ENCODE measurements at places on chromosomes 13 and 19. TPM values are rescaled to one million over a fixed set of nuclear protein-coding genes. Genes with fewer than 3 reads are reported as not detected.

DNA sequence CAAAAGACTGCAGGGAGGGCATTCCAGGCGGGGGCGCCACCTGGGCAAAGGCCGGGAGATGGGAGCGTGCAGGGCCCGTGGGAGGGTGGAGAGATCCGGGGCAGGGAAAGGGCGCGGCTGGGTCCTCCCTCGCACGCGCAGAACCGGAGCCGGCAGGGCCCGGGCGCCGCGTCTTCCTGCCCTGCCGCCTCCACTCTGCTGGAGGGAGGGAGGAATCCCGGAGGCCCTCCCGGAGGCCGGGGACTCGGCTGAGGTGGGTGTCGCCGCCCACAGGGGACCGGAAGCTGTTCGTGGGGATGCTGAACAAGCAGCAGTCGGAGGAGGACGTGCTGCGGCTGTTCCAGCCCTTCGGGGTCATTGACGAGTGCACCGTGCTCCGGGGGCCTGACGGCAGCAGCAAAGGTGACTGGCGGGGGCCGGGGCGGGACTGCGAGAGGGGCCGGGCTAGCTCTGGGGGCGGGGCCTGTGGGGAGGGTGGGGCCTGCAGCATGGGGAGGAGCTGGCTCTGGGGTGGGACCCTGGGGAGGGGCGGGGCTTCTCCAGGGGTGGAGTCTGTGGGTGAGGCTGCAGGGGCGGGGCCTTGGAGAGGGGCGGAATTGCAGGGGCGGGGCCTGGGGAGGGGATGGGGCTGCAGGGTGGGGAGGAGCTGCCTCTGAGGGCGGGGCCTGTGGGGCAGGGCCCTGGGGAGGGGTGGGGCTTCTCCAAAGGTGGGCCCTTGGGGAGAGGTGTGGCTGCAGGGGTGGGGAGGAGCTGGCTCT is 51.3 kb downstream of the CELF5 start:
- H3K27me3 ChIP-seq, result peaks cover 17% of the 10 kb centered on the region
- peak overlapping the region; percentile 81 for H3K4me3 ChIP-seq

- no peaks in the 10 kb centered on the region for H3K27me3 ChIP-seq
- H3K4me1 ChIP-seq, result peaks cover 37% of the 10 kb centered on the region
- peaks cover 18% of the 10 kb centered on the region for H3K36me3 ChIP-seq
- peak overlapping the region; percentile 86 for H3K4me3 ChIP-seq
- H3K27ac ChIP-seq, result peak overlapping the region; percentile 43
These were observed 680 bp downstream of the LIG4 start for GRCh38 chr13:108214441-108215271.

- no peaks in the 10 kb centered on the region for H3K36me3 ChIP-seq
- H3K4me1 ChIP-seq, result no peaks in the 10 kb centered on the region
- DNase-seq, result no peak
- no peak overlapping the region for H3K4me3 ChIP-seq
These were observed 134.7 kb upstream of the SLITRK5 start for GRCh38 chr13:87536499-87536898.

GRCh38 chr13:79778741-79779460 is 297.9 kb downstream of the NDFIP2 start:
- H3K27ac ChIP-seq, result no peak overlapping the region
- no peaks in the 10 kb centered on the region for H3K4me1 ChIP-seq
- no peak overlapping the region for H3K4me3 ChIP-seq
- H3K27me3 ChIP-seq, result no peaks in the 10 kb centered on the region

GRCh38 chr13:71067165-71067815 is 799.7 kb downstream of the DACH1 start:
- H3K4me1 ChIP-seq, result no peaks in the 10 kb centered on the region
- H3K4me3 ChIP-seq, result no peak overlapping the region
- H3K27ac ChIP-seq, result no peak overlapping the region
- no peak for DNase-seq

DNA sequence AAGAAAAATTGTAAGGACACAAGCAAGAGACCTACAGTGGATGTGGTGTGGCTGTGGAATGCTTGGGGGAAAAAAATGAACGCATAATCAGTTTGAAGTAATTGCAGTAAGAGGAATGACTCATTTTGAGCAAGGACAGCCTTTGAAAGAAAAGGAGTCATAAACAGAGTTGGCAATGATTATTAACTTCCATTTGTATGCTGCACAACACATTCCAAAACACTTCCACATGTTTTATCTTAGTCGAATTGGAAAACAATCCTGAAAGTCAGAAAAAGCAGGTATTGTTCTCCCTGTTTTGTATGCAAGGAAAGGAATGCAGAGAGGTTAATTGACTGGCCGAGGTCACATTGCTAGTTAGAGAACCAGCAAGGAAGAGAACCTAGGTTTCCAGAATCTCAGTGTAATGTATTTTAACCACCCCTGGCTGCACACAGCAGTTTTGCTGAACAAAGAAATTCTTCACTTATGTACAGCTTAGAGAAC is 630.0 kb upstream of the MIR17HG start:
- no peak for DNase-seq
- no peaks in the 10 kb centered on the region for H3K4me1 ChIP-seq
- H3K4me3 ChIP-seq, result no peak overlapping the region
- H3K27ac ChIP-seq, result no peak overlapping the region

DNA sequence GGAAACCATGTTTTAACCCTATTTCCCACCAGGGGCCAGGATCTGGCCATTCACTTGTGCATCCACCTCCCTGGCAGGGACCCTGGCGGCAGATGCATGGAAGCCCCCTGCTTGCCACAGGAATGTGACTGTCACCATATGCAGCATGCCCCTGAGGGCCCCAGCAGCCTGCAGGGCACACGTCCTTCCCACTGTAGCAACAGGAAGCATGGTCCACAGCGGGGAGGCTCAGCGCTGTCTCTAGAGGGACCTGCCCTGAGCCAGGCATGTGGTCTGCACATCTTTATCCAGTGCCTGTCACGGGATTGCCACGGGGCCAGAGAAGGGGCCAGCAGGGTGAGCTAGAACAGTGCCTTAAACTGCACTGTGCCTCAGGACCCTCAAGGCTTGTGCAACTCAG is 34.9 kb upstream of the MCF2L start:
- no peak overlapping the region for H3K27ac ChIP-seq
- peaks cover 24% of the 10 kb centered on the region for H3K27me3 ChIP-seq
- H3K4me1 ChIP-seq, result peaks cover 4% of the 10 kb centered on the region

DNA sequence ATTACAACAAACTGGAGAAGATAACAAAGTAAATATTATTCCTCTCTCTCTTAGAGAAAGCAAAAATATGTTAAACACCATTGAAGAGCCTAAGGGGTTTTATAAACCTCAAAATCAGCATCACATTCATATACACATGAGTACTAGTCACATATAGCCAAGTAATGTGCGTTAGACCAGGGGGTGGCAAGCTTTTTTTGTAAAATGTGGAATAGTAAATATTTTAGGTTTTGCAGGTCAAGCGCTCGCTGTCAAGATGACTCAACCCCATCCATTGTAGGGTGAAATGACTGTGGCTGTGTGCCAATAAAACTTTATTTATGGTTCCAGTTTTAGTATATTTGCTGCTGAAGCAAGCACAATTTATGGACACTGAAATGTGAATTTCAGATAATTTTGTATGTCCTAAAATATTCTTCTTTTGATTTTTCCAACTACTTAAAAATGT is 21.7 kb downstream of the RFX2 start:
- no peaks in the 10 kb centered on the region for H3K27me3 ChIP-seq
- H3K4me3 ChIP-seq, result peak overlapping the region; percentile 45
- H3K36me3 ChIP-seq, result no peaks in the 10 kb centered on the region
- no peak for DNase-seq
- peaks cover 25% of the 10 kb centered on the region for H3K4me1 ChIP-seq

- peaks cover 81% of the 10 kb centered on the region for H3K4me1 ChIP-seq
- no peak overlapping the region for H3K4me3 ChIP-seq
- peak overlapping the region; percentile 43 for H3K27ac ChIP-seq
- no peak for DNase-seq
- no peaks in the 10 kb centered on the region for H3K27me3 ChIP-seq
These were observed 25.5 kb downstream of the FAM187B start for GRCh38 chr19:35202722-35203688.

DNA sequence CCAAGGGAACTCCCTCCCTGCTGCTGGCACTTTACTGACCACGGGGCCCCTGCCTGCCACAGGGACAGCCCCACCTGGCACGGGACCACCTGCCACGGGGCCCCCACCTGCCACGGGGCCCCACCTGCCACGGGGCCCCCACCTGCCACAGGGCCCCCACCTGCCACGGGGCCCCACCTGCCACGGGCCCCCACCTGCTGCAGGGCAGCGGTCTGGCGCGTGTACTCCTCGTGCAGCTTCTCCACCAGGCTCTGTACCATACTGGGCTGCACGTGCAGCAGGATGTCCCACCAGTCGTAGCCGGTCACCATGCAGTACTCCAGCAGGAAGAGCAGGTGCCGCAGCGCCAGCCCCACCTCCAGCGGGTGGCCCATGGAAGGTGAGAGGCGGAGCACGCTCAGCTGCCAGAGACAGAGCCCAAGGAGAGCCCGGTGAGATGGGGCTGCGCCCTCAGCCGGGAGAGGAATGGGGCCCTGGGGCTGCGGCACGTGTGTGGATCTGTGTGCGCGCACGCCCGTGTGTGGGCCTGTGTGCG is 16.1 kb downstream of the MED16 start:
- no peaks in the 10 kb centered on the region for H3K27me3 ChIP-seq
- H3K36me3 ChIP-seq, result no peaks in the 10 kb centered on the region
- no peak for DNase-seq
- H3K27ac ChIP-seq, result no peak overlapping the region

DNA sequence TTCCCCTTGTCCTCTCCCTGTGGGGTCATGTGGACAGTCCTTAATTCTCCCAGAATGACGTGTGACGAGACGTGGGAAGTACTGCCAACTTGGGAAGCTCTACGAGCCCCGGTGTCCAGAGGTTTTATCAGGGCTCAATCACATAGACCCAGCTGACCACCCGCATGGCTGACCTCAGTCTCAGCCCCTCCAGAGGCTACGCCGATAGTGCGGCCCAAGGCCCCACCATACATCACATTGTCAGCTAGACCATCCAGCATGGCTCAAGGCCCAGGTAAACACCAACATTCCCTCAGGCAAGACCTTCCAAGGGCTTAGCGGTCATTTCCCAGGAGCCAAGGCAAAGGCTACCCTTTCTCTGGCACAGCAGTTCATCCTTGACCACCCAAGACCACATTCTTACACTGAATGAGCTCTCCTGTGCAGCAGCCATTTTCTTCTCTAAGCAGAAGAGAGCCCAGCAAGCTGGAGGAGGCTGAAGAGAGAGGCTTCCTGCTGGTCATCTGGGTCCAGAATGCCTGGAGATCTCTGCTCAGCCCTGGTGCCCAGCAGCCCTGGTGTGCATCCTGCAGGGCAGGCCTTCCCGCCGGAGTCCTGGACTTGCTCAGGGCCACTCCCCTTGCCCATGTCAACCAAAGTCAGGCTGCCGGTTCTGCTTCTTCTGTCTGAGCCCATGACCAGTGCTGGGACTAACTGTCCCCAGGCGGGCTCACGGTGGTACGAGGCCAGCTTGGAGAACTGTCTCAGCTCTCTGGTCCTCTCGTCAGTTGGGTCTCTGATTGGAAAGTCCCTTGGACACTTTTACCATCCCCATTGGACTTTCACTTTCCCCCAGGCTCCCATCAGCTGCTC is 7.9 kb upstream of the F10 start:
- H3K36me3 ChIP-seq, result no peaks in the 10 kb centered on the region
- DNase-seq, result no peak
- no peak overlapping the region for H3K27ac ChIP-seq
- no peak overlapping the region for H3K4me3 ChIP-seq

DNA sequence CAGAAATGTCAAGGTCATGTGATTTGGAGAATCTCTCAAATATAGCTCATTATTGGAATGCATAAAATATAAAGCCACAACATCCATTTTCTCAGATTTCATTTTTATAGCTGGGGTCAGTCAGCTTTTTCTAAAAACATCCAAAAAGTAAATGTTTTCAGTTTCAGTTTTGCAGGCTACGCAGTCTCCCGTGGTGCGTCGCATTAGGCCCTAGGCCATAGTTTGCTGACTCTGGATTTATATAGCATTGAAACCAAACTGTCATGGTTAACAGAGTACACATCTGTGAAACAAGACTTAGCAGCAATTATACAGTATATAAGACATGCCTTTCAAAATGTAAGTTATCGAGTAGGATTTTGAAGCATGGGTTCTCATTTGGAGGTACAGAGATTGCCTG is 140.0 kb downstream of the IRS2 start:
- no peaks in the 10 kb centered on the region for H3K4me1 ChIP-seq
- no peak overlapping the region for H3K27ac ChIP-seq
- peaks cover 5% of the 10 kb centered on the region for H3K36me3 ChIP-seq
- no peak for DNase-seq

The MIA gene
- 1.1 TPM for total RNA-seq

The ZNF416 gene
- 5.5 TPM for total RNA-seq

The LGALS4 gene
- 4.1 TPM for total RNA-seq

Data from activated T-cell treated with anti-CD3 and anti-CD28 coated beads, Interleukin-2, amount 50 U/mL, for 72 hours (primary cell).